ENCODE measurements at places on chromosomes 7 and 10.

DNA sequence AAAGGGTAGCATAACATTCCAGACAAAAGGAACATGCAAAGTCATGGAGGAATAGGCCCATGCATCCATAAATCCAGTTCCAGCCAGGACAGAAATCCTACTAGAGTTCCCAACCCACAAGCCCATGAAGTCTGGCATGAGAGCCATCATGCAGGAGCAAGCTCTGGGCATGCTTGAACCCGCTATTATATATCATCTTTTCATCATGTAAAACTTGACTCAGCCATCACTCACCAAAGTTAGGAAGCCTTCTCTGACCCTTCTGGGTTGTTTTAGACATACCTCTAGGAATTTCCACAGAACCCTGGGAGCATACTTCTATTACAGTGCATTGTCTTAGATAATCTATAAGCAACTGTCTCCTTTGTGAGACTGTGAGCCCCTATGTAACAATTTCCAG, 293.0 kb upstream of the NPSR1 start:
- DNase-seq: no peak

- no peak for DNase-seq
These were observed 6.5 kb downstream of the UROS start for GRCh38 chr10:125816548-125816947.

DNA sequence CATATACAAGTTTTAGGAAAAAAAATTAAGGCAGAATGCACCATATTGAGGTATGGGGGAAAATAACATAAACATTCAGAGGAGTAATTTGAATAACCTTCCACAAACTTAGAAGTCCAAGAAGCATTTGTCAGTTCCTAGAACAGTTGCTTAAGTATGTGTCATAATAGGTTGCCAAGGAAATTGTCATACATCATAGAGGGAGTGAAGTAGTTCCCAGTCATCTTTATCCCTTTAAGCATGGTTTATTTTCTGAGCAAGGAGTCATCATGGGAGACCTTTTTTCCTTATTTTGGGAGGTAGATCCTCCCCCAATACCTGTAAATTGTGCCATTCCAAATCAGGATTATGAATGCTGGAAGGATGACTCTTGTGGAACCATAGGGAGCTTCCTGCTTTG, at the start of gene SSMEM1:
SSMEM1 (plus strand) TSS at position 219 of the 400 bp plus-strand sequence; CDS start at position 270, 51 bp downstream.
- peak; percentile 76 for DNase-seq

DNA sequence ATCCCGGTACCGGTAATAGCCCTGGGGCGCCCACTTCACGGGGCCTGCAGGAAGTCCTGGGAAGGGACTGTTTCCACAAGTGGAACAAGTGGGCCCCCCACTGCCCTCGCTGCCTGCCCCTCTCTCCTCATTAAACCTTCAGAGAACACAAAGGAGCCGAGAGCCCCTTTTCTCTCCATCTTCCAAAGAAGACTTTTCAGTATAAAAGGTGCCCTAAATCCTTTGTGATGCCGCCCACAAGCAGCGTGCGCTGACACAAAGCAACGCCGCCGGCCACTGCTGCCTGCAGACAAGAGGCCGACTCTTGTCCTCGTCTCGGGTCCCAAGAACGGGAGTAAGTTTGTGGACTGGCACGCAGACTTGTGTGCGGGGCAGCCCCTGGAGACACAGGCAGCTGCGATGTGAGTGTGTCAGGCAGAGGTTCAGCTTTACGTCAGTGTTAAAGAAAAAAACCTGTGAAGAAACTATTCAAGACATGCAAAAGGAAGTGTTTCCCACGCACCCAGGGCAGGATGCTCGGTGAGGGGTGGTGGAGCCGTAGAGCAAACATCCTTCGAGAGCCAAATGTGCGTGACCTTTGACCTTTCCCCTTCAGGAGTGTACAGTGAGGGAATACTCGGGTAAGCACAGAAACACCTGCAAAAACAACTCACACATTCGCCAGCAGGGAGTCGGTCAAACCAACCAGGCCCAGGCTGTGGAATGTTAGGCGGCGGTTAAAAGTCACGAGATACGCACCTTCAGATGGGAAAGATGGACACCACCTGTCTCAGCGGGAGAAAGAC, 118.2 kb downstream of the VIPR2 start:
- peak; percentile 9 for DNase-seq

DNA sequence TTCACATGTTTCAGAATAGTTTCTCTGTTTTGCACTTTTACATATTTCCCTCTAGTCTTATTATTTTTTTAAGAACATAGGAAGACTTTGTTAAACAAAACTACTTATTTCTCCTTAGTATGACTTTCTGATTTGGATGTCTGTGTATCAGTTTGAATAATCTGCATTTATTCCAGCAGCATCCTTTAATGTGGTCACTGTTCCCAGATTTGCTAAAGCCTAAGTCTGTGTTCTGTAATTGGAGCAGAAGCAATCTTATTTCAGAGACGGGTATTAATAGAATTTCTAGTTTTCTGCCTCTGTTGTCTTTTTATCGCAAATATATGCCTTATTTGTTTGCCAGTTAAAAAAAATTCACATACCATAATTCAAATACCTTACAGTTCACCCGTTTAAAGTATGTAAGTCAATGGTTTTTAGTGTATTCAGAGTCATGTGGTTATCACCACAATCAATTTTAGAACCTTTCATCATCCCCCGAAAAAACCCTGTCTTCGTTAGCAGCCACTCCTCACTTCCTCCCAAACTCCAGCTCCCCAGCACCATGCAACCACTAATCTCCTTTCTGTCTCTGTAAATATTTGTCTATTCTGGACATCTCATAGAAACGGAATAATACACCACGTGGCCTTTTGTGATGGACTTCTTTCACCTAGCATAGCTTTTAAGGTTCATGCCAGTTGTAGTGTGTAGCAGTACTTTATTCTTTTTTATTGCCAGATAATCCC, 58.7 kb downstream of the INPP5F start:
- no peak for DNase-seq

DNA sequence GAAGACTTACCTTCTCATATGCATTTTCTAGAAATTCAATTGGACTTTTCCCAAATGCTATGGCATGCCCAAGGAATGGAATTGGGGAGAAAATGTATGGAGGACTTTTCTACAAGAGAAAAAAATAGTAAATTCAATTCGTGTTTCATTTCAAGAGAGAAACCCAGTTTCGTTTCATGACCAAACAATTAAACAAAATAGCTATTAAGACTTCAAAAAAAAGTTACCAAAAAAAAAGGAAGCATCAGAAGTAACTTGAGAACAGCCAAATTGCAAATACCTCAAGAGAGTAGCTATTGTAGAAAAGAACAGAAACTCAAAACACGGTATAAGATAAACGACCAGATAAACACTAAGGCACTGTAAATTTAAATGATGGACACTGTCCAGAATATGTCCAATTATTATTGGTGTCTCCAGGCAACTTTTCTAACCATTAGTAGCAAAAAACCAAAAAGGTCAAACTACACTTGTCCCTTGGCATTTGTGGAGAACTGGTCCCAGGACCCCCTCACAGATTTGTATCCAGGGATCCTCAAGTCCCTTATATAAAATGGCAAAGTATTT, 2.4 kb downstream of the CYP51A1 start:
- DNase-seq: no peak

- no peak for DNase-seq
These were observed 69.0 kb upstream of the KMT2C start for GRCh38 chr7:152504816-152505215.
